ENCODE measurements at places on chromosomes 11 and 22. TPM values are rescaled to one million over a fixed set of nuclear protein-coding genes. Genes with fewer than 3 reads are reported as not detected.

DNA sequence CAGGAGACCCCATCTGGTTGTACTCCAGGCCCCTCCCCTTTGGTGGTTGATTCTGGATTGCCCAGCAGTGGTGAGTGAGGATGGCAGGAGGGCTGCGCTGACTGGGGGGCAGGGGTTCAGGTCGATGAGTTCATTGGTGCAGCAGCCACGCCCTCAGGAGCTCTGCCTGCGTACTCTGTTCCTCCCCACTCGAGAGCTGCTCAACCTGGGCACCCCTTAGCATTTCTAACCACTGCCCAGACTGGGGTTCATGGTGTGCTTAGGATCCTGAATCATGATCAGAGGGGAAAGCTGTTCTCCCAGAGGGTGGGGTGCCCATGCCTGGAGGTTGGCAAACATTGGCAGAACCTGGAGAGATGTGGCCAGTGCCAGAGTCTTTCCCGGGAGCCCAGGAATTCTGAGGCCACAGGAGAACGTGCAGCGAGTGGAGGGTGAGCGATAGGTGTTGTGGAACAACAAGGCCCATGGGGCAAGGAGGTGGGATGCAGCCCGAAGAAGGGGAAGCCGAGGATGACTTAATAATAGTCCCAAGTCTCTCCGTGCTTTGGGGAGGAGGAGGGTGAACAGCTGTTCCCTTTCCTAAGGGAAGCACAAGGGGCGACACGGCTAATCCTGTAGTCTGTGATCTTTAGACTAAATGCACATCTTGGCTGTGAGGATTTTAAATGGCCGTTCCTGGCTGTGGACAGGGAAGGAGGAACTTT is 75.5 kb downstream of the SCN3B start:
- no peaks in the 10 kb centered on the region for H3K4me1 ChIP-seq
- no peaks in the 10 kb centered on the region for H3K36me3 ChIP-seq

DNA sequence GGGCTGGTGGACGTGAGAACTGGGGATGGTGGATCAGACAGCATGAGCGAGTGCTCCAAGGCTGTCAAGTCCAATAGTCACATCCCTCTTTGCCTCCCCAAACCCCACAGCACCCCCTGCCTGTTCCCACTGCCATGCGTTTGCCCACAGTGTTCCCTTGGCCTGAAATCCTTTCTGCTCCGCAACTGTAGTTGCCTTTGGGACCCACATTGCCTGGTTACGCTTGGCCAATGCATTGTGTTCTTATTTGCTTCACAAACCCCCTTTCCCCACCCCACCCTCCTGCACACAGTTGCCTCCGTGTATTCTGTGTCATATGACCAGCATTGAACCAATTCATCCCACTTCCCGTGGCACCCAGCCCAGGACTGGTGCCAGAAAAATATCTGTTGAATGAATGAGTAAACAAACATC is 2.1 kb upstream of the KIAA0930 start:
- no peaks in the 10 kb centered on the region for H3K36me3 ChIP-seq
- no peak overlapping the region for H3K27ac ChIP-seq
- peaks cover 53% of the 10 kb centered on the region for H3K4me1 ChIP-seq
- no peak overlapping the region for H3K4me3 ChIP-seq
- H3K27me3 ChIP-seq, result no peaks in the 10 kb centered on the region

DNA sequence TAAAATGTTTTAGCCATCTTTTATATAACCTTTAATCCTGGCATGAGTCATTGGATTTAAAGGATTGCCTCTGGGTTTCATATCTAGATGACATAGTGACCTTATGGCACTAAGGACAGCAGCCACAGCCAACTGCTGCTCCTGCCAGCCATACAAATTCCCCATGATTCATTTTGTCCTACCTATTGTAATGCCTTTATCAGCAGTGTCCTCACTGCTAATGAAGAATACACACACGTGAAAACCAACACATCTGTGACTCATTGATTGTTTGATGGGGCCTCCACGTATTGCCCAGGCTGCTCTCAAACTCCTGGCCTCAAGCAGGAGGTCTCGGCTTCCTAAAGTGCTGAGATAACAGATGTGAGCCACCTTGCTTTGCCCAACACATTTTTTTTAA is 1.8 kb downstream of the LDHAL6A start:
- no peaks in the 10 kb centered on the region for H3K4me1 ChIP-seq
- DNase-seq, result no peak
- H3K36me3 ChIP-seq, result no peaks in the 10 kb centered on the region
- H3K4me3 ChIP-seq, result no peak overlapping the region
- H3K27me3 ChIP-seq, result no peaks in the 10 kb centered on the region

- no peaks in the 10 kb centered on the region for H3K36me3 ChIP-seq
- H3K27ac ChIP-seq, result no peak overlapping the region
- no peak for DNase-seq
- peaks cover 13% of the 10 kb centered on the region for H3K4me1 ChIP-seq
- no peaks in the 10 kb centered on the region for H3K27me3 ChIP-seq
- no peak overlapping the region for H3K4me3 ChIP-seq
Measured at GRCh38 chr22:45334528-45334927, 24.8 kb downstream of the FAM118A start.

- H3K27ac ChIP-seq, result peak overlapping the region; percentile 82
- DNase-seq, result no peak
- peaks cover 50% of the 10 kb centered on the region for H3K4me1 ChIP-seq
- H3K36me3 ChIP-seq, result no peaks in the 10 kb centered on the region
- H3K27me3 ChIP-seq, result no peaks in the 10 kb centered on the region
- H3K4me3 ChIP-seq, result no peak overlapping the region
Measured at GRCh38 chr22:24985826-24986214, 33.3 kb downstream of the KIAA1671 start.

DNA sequence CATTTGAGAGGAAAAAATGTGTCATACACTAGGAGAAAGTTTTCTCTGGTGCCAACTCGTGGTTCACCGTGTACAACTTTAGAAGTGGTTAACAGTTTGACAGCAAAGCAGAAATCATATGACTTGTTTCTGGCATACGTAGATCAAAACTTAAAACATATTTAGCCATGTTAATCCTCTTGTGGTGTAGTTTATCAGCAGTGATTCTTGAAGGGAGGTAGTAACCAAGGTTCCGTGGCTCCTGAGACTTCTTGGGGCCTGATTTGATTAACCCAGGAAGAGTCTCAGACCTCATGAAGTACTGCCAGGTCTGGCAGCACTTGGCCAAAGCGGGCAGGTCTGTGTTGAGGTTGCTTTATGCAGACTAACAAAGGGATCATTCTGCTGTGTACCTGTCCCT is 40.5 kb downstream of the SREBF2 start:
- H3K27ac ChIP-seq, result no peak overlapping the region
- H3K4me1 ChIP-seq, result no peaks in the 10 kb centered on the region
- no peaks in the 10 kb centered on the region for H3K27me3 ChIP-seq
- peaks cover 65% of the 10 kb centered on the region for H3K36me3 ChIP-seq

GRCh38 chr22:48863965-48864528 is 963.6 kb downstream of the BRD1 start:
- no peak overlapping the region for H3K27ac ChIP-seq
- H3K27me3 ChIP-seq, result no peaks in the 10 kb centered on the region
- no peak for DNase-seq
- no peak overlapping the region for H3K4me3 ChIP-seq
- no peaks in the 10 kb centered on the region for H3K36me3 ChIP-seq
- no peaks in the 10 kb centered on the region for H3K4me1 ChIP-seq

- H3K4me3 ChIP-seq, result no peak overlapping the region
- H3K4me1 ChIP-seq, result peaks cover 57% of the 10 kb centered on the region
- no peaks in the 10 kb centered on the region for H3K27me3 ChIP-seq
- H3K36me3 ChIP-seq, result no peaks in the 10 kb centered on the region
Measured at GRCh38 chr11:13317293-13318080, 39.9 kb downstream of the BMAL1 start.

DNA sequence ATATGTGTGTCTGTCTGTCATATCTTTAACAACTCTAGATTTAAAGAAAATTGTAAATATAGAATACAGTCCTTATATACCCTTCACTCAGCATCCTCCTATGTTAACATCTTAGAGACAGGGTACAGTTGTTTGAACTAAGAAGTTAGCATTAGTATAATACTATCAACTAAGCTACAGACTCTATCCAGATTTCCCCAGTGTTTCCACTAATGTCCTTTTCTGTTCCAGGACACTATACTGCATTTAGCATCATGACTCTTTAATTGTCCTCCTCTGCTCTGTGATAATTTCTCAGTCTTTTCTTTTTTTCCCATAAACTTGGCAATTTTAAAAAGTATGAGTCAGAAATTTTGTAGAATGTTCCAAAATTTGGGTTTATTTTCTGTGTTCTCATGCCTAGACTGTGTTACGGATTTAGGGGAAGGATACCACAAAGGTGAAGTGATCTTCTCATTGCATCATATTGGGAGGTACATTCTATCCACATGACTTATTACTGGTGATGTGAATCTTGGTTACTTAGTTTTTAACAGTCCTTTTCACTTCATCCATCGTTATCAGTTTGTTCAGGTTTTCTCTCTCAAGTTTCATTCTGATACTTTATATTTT is 168.4 kb downstream of the SBF2 start:
- H3K4me1 ChIP-seq, result no peaks in the 10 kb centered on the region
- no peak overlapping the region for H3K27ac ChIP-seq
- no peaks in the 10 kb centered on the region for H3K36me3 ChIP-seq
- no peaks in the 10 kb centered on the region for H3K27me3 ChIP-seq
- no peak for DNase-seq

DNA sequence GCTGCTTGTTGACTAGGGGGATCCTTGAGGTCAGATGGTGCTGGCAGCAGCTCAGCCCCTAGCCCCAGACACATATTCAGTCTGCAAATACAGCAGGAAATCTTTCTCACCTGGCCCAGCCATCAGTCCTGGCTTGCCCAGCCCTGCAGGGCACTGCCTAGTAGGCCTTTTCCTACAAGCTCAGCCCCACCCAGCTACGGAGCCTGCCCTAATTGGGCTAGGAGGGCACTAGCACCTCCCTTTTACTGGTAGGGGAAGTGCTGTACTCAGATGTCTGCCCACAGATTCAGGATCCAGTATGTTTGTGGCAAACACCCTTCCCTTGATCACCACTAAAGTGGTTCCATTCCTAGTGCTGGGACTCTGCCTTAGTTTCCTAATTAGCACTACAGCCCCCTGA is 257.1 kb upstream of the CADM1 start:
- no peaks in the 10 kb centered on the region for H3K36me3 ChIP-seq
- no peak overlapping the region for H3K4me3 ChIP-seq
- H3K4me1 ChIP-seq, result no peaks in the 10 kb centered on the region
- no peak overlapping the region for H3K27ac ChIP-seq
- DNase-seq, result no peak

- no peak for DNase-seq
- no peaks in the 10 kb centered on the region for H3K4me1 ChIP-seq
- no peak overlapping the region for H3K27ac ChIP-seq
- H3K36me3 ChIP-seq, result no peaks in the 10 kb centered on the region
- no peak overlapping the region for H3K4me3 ChIP-seq
- H3K27me3 ChIP-seq, result no peaks in the 10 kb centered on the region
Measured at GRCh38 chr11:60734279-60734678, 9.8 kb downstream of the MS4A18 start.

DNA sequence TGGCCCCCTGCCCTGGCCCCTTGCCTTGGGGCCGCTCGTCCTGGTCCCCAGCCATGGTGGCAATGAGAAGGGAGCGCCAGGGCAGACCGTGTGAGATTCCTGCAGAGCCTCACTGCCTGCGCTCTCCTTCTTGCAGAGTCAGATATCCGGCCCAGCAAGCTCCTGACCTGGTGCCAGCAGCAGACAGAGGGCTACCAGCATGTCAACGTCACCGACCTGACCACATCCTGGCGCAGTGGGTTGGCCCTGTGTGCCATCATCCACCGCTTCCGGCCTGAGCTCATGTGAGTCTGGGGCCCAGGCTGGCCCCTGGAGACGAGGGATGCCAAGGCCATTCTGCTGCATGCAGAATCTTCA is 114.1 kb downstream of the MICAL2 start:
- peak overlapping the region; percentile 75 for H3K27ac ChIP-seq
- peaks cover 27% of the 10 kb centered on the region for H3K4me1 ChIP-seq
- H3K36me3 ChIP-seq, result peaks cover 41% of the 10 kb centered on the region
- H3K27me3 ChIP-seq, result no peaks in the 10 kb centered on the region
- peak; percentile 77 for DNase-seq
- H3K4me3 ChIP-seq, result no peak overlapping the region

DNA sequence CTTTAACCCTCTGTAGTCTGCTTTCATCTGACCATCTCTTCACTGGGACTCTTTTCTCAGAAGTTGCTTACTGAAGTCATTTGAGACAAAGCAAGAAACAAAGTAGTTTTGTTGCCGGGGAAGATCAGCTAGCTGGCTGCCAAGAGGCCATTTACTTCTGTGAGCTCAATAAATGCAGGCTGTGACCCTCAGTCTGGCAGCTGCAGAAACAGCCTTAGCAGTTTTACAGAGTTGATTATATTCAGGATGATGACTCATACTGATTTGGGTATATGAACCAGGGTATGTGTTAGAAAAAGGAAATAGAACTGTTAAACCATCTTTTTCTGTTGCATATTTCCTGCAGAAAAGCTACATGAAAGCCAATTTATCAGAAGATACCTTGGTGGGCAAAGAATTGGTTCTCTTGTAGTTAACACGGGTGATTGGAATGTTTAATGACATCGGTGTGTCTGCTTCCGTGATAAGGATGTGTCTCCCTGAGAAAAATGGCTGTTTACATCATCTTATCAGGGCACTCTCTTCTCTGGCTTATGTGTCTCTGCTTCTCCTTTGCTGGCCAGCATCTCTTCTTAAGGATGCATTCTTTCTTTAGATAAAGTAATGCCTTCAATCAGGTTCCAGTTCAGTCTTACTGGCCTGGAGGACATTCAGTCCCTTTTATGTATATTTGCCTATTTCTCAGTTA is 18.5 kb downstream of the FIBIN start:
- H3K27me3 ChIP-seq, result no peaks in the 10 kb centered on the region
- no peak overlapping the region for H3K4me3 ChIP-seq
- H3K4me1 ChIP-seq, result peaks cover 5% of the 10 kb centered on the region
- no peaks in the 10 kb centered on the region for H3K36me3 ChIP-seq

DNA sequence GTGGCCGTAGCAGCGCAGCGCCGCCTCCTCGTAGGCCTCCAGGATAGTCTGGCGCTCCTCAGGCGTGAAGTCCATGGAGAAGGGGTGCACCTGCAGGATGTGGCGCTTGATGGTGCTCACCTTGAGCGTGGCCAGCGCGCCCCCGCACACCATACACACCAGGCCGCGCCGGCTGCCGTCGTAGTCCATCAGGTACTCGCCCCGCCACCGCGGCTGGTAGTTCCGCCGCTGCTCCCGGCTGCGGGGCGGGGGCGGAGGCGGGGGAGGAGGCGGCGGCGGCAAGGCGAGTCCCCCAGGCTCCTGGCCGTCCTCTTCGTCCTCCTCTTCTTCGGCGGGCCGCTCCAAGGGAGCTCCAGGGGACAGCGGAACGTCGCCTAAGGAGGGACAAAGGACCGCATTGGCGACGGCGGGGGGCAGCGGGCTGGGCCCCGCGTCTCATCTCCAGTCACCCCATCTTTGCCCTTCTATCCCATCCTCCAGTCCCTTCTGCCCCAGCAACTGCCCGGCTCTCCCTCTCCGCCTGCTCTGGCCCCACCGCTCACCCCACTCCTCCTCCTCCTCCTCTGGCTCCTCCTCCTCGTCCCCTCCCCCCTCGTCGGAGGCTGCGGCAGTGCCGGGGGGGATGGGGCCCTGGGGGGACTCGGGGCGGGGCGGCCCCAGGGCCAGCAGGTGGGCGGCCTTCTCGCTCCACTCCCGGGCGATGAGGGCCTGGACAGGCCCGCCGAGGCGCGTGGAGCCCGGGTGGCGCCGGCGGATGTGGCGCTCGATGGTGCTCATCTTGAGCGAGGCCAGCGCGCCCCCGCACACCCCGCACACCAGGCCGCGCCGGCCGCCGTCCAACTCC is 4.9 kb downstream of the ZFTA start:
- H3K27ac ChIP-seq, result no peak overlapping the region
- peak overlapping the region; percentile 45 for H3K4me3 ChIP-seq
- H3K27me3 ChIP-seq, result no peaks in the 10 kb centered on the region
- H3K4me1 ChIP-seq, result peaks cover 36% of the 10 kb centered on the region

- H3K36me3 ChIP-seq, result peaks cover 51% of the 10 kb centered on the region
- peak overlapping the region; percentile 87 for H3K4me3 ChIP-seq
- no peaks in the 10 kb centered on the region for H3K27me3 ChIP-seq
- peaks cover 25% of the 10 kb centered on the region for H3K4me1 ChIP-seq
Measured at GRCh38 chr11:62804310-62805075, 747 bp downstream of the NXF1 start.

UBQLN3 gene
- 0.98 TPM for total RNA-seq

OR10G7 gene
- not detected for total RNA-seq

ZP1 gene
- not detected for total RNA-seq

PRRG4 gene
- total RNA-seq, result 9.1 TPM
